Activated CD8-positive, alpha-beta T cell treated with anti-CD3 and anti-CD28 coated beads, Interleukin-2, amount 10 ng/mL, durations not matched to agents 7 days and 5 days (primary cell): ENCODE measurements at places on chromosomes 6 and 20.
A peak's percentile ranks its signal among the peaks of the same experiment; 100 is the strongest.

GRCh38 chr6:152680879-152681517, 16.7 kb upstream of the MYCT1 start:
- DNase-seq: no peak
- H3K27me3 ChIP-seq: no peaks in the 10 kb centered on the region
- H3K27ac ChIP-seq: no peak overlapping the region

- H3K27ac ChIP-seq: no peak overlapping the region
- H3K4me1 ChIP-seq: peaks cover 12% of the 10 kb centered on the region
- H3K36me3 ChIP-seq: no peaks in the 10 kb centered on the region
Measured at GRCh38 chr6:137692806-137693205, 174.3 kb upstream of the TNFAIP3 start.

DNA sequence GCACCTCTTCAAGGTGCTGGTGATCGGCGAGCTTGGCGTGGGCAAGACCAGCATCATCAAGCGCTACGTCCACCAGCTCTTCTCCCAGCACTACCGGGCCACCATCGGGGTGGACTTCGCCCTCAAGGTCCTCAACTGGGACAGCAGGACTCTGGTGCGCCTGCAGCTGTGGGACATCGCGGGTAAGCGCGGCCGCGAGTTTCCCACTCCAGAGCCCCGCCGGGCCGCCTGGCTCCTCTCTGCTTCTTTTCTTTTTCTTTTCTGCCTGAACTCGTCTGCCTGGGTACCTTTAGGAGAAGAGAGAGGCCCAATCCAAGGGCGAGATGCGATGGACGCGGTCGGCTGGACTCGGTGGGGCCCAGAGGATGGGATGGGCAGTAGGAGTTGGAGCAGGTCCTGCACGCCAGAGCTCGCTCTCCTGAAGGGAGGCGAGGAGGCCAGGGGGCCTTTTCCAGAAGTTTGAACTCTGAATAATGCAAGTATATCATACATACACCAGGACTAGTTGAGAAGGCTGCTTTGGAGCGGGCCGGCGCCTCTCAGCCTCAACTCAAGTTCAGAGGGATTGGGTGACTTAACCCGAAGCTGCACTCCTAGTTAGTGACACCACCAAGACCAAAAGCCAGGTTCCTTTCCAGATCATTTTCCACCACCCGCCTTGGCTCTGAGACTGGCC, 445 bp downstream of the RAB32 start:
- no peak overlapping the region for H3K27ac ChIP-seq
- H3K27me3 ChIP-seq: peaks cover 28% of the 10 kb centered on the region
- no peak for DNase-seq
- H3K4me1 ChIP-seq: peaks cover 4% of the 10 kb centered on the region
- peak overlapping the region; percentile 69 for H3K4me3 ChIP-seq

GRCh38 chr20:10679269-10679668, 5.5 kb upstream of the JAG1 start:
- H3K4me3 ChIP-seq: no peak overlapping the region
- H3K4me1 ChIP-seq: peaks cover 4% of the 10 kb centered on the region
- H3K27me3 ChIP-seq: peaks cover 43% of the 10 kb centered on the region
- H3K36me3 ChIP-seq: no peaks in the 10 kb centered on the region

GRCh38 chr20:58359441-58359840, 29.6 kb upstream of the VAPB start:
- peaks cover 26% of the 10 kb centered on the region for H3K36me3 ChIP-seq
- H3K27ac ChIP-seq: no peak overlapping the region
- DNase-seq: no peak
- no peaks in the 10 kb centered on the region for H3K27me3 ChIP-seq
- no peak overlapping the region for H3K4me3 ChIP-seq
- no peaks in the 10 kb centered on the region for H3K4me1 ChIP-seq

DNA sequence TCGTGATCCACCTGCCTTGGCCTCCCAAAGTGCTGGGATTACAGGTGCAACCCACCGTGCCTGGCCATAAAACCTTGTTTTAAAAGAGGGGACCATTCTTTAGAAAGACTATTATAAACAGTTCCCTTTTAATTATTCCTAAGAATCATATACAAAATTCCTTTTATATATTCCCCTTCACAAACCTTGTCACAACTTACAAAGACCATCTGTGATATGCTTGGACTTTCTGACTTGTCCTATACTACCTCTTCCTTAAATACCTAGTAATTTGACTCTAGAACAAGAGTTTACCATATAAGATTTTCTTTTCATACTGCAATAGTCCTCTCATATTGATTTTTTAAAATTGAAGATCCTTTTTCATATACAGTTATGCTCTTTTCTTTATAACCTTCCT, 135.8 kb upstream of the PRSS16 start:
- H3K27ac ChIP-seq: no peak overlapping the region
- DNase-seq: no peak
- no peaks in the 10 kb centered on the region for H3K4me1 ChIP-seq
- H3K36me3 ChIP-seq: peaks cover 4% of the 10 kb centered on the region
- H3K27me3 ChIP-seq: peaks cover 15% of the 10 kb centered on the region
- H3K4me3 ChIP-seq: no peak overlapping the region

- H3K27ac ChIP-seq: no peak overlapping the region
- no peaks in the 10 kb centered on the region for H3K36me3 ChIP-seq
- no peaks in the 10 kb centered on the region for H3K27me3 ChIP-seq
- no peak overlapping the region for H3K4me3 ChIP-seq
Measured at GRCh38 chr6:23964865-23965264, 161.2 kb upstream of the NRSN1 start.

DNA sequence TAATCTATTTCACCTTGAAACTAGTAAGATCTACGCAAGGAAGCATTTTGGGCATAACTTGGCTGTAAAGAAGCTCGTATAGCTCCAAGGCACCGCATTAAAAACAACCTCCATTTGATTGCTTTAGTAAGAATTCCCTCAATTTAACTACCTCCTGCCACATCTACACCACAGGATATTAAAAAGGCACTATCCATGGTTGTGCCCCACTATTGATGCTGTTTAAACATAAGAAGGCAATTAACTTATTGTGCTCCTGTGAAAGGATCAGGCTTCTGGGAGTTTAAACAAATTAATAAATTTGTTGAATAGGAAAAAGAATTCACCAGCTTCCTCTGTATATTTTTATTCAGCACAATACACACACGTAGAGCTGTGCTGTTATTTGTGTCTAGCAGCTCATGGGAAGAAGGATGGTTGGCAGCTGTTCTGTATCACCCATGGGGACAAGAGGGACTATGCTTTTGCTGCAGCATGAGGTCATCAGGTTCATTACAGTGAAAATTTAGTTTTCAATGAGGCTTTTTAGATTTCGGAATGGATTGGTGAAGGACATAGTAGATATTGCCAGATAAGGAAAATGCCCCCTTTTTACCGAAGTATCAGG, 513.3 kb downstream of the HAO1 start:
- no peak for DNase-seq
- H3K4me1 ChIP-seq: no peaks in the 10 kb centered on the region
- H3K36me3 ChIP-seq: no peaks in the 10 kb centered on the region
- no peak overlapping the region for H3K4me3 ChIP-seq
- H3K27ac ChIP-seq: no peak overlapping the region
- H3K27me3 ChIP-seq: no peaks in the 10 kb centered on the region

DNA sequence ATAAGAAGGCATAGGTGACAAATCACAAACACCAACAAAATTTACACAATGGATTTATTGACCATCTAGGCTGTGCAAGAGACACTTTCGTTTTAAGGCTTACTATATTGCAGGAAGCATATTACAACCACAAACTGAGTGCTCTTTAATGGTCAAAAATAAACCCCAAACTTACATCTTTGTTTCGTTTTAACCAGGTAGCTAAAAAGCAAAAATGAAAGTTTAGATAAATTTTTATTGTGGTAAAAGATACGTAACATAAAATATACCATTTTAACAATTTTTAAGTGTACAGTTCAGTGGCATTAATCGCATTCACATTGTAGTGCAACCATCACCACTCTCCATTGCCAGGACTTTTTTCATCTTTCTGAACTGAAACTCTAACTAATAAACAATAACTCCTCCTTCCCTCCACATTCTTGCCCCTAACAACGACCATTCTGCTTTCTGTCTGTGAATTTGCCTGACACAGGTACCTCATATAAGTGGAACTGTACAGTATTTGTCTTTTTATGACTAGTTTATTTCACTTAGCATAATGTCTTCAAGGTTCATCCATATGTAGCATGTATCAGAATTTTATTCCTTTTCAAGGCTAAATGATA, 32.3 kb upstream of the DUSP22 start:
- peak overlapping the region; percentile 80 for H3K27ac ChIP-seq
- peak overlapping the region; percentile 58 for H3K4me3 ChIP-seq
- H3K4me1 ChIP-seq: peaks cover 53% of the 10 kb centered on the region

DNA sequence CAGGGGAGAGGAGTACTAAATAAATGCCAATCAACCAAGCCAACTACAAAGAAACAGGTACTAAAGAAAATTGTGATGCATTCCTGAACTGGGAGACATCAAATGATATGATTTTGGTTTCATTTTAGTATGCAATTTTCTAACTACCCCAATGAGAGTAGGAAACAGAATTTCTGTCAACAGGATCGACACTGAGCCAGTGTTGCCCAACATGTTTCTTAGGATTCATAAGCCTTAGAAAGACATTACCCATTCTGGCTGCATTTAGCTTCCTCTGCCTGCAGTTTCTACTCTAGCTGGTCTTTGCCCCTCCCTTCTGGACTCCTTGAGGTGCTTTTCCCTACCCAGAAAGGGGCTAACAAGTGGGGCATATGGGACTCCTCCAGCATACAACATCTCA, 49.8 kb downstream of the KCTD20 start:
- no peak for DNase-seq
- H3K27me3 ChIP-seq: no peaks in the 10 kb centered on the region
- no peak overlapping the region for H3K27ac ChIP-seq

DNA sequence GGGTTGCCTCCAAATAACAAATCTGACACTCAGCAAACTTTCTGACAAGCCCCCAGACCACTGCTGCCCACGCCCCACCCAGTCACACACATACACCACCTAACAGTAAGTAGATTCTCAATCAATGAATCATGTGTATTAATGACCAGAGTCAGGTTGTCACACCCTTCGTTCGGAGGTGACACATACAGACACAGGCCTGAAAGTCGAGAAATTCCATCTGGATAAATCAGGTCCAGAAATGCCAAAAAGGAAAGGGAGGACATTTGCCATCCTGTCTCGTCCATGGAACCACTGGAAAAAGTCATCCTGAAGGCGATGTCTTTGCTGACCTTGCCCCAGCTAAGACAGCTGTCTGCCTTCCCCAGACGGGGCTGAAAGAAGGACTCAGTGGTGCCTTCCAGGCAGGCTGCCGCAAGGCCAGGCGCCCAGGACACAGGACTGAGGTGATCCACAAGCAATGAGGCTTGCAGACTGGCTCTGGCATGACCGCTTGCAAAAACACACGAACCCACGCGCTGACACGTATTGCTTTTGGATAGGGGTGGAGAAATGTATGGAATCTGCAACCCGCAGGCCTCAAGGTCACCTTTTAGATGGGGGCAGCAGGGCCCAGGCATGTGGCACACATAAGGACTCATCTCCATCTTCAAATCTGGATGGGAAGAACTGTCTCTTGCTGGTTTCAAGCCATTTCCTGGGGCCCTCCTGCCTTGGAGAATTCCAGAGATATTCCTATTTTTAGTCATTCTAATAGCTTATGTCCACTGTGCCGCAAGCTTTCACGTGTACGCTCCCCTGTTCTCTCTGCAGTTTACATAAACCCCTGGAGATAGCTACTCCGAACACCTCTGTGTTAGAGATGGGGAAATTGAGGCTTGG, 9.0 kb downstream of the NFATC2 start:
- peaks cover 59% of the 10 kb centered on the region for H3K36me3 ChIP-seq
- no peak overlapping the region for H3K4me3 ChIP-seq
- H3K4me1 ChIP-seq: peaks cover 95% of the 10 kb centered on the region
- DNase-seq: no peak
- no peaks in the 10 kb centered on the region for H3K27me3 ChIP-seq

- peaks cover 37% of the 10 kb centered on the region for H3K4me1 ChIP-seq
- no peak overlapping the region for H3K4me3 ChIP-seq
- DNase-seq: no peak
- no peaks in the 10 kb centered on the region for H3K27me3 ChIP-seq
- no peak overlapping the region for H3K27ac ChIP-seq
Measured at GRCh38 chr6:108589244-108589791, 28.6 kb downstream of the FOXO3 start.

- no peaks in the 10 kb centered on the region for H3K36me3 ChIP-seq
- H3K4me1 ChIP-seq: no peaks in the 10 kb centered on the region
- DNase-seq: no peak
- H3K4me3 ChIP-seq: no peak overlapping the region
Measured at GRCh38 chr20:51043811-51044210, 20.9 kb upstream of the KCNG1 start.

GRCh38 chr6:166910601-166911000, 45.7 kb downstream of the RNASET2 start:
- no peaks in the 10 kb centered on the region for H3K27me3 ChIP-seq
- peaks cover 40% of the 10 kb centered on the region for H3K4me1 ChIP-seq
- H3K36me3 ChIP-seq: peaks cover 2% of the 10 kb centered on the region
- H3K27ac ChIP-seq: no peak overlapping the region
- no peak for DNase-seq

- no peak for DNase-seq
- no peaks in the 10 kb centered on the region for H3K36me3 ChIP-seq
- no peak overlapping the region for H3K4me3 ChIP-seq
- no peaks in the 10 kb centered on the region for H3K27me3 ChIP-seq
- no peaks in the 10 kb centered on the region for H3K4me1 ChIP-seq
Measured at GRCh38 chr20:8844179-8844578, 224.7 kb upstream of the PLCB4 start.

GRCh38 chr6:136341967-136342366, 52.3 kb upstream of the BCLAF1 start:
- no peak for DNase-seq
- no peak overlapping the region for H3K27ac ChIP-seq
- no peaks in the 10 kb centered on the region for H3K36me3 ChIP-seq

DNA sequence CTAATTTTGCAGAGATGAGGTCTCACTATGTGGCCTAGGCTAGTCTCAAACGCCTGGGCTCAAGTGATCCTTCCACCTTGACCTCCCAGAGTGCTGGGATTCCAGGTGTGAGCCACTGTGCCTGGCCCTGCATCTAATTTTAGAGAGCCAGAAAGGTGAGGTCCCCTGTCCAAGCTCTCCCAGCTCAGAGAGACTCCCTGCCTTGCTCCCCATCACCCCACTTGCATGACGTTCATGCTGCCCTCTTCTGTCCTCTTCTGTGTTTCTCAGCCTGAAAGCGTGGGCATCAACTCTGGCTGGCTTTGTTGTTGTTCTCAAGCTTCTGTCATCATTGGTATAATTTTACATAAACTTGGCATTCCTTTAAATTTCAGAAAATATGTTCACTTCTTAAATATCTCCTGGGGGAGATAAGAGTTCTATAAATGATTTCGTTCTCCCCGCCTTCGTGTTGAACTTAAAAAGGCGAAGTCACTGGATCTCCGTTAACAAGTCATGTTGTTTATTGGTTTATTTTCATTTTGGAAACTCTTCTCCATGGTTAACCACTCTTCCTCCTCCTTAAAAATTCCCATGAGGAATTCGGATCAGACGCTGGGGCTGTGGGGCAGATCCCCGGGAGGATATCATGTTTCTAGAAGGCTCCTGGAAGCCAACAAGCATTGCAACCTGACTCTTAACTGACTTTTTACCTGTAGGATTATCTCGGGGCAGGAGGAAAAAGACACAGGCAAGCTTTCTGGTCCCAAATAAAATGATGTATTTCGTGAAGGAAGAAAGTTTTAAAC, 13.2 kb upstream of the PARD6B start:
- peaks cover 11% of the 10 kb centered on the region for H3K27me3 ChIP-seq
- DNase-seq: no peak
- no peak overlapping the region for H3K4me3 ChIP-seq
- H3K36me3 ChIP-seq: no peaks in the 10 kb centered on the region
